NCI-H1436 treated with DMSO at 0.1 percent for 48 hours (cell line): ENCODE measurements at places on chromosomes 16 and 17.

GRCh38 chr16:55274391-55274790 is 49.6 kb upstream of the IRX6 start:
- DNase-seq = no peak

DNA sequence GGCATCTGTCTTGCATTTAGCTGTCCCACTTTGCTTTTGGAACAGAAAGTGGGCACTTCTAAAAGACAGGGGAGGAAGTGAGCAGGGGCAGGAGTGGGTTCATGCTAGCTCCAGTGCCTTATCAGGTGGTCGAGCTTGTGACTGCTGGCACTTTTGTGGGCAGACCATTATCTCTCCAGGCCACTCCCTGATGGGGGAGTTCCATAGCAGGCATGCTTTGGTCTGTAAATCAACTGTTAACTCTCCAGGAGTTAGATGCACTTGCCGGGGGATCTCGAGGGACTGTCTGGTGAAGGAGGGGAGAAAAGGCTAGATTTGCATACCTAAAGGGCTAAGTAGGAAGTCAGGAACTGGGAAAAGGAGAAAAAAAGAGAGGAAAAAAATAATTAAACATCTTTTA is 9.3 kb upstream of the CARD14 start:
- DNase-seq = no peak

DNA sequence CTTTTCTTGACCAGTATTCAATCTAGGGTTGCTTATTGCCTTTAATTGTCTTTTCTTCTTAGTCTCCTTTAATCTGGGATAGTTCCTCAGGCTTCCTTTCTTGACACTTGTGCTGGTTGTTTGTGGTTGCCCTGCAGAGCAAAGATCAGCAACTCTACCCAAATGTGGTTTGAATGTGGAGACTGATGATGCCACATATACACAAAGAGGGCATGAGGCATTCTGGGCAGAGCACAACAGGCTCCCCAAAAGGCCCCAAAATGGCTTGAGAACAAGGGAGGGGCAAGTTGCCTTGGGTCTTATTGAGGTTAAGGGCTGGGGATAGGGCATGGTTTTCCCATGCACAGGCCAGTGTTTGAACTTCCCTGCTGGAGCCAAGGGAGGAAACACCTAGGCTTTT is 29.8 kb upstream of the HOXB9 start:
- no peak for DNase-seq

DNA sequence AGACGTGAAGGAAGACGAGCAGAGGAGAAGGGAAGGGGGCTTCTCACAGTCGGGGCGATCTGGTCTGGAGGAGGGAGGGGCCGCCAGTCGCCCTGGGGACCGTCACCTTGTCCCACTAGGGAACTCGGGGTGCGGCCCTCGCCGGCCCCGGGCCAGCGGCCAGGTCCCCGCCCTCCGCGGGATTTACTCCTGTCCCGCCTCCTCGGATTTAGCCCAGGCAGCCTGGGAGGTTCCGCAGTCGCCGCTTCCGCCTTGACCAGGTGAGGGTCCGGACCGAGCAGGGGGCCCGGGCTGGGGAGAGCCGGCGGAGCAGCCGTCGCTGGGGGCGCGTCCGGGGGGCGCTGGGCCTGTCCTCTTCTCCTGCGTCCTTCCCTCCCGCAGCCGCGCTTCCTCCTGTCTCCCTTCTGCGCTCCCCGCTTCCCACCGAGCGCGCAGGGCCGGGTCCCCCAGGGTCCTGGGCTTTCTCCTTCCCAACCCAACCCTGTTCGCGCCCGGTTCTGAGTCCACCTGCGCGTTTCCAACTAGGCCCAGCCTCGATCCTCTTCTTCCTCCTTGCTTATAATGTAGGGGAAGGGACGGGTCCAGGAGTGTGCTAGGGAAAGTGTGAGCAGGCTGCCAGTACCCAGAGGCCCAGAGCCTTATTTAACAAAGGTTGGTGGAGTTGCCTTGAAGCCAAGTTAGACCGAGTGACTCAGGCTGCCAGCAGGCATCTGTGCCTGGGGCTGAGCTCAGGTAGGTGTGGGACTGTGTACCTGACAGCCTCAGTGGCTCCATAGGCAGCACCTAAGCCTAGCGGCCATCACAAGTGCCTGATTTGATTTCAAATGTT is at the start of gene TNK1:
Gene TNK1, plus strand, starts transcription at position 235 of the 829 bp plus-strand sequence. CDS start 1,838 bp downstream, outside the sequence.
- no peak for DNase-seq

- no peak for DNase-seq
These were observed 20.4 kb downstream of the OTOA start for GRCh38 chr16:21684199-21684598.

DNA sequence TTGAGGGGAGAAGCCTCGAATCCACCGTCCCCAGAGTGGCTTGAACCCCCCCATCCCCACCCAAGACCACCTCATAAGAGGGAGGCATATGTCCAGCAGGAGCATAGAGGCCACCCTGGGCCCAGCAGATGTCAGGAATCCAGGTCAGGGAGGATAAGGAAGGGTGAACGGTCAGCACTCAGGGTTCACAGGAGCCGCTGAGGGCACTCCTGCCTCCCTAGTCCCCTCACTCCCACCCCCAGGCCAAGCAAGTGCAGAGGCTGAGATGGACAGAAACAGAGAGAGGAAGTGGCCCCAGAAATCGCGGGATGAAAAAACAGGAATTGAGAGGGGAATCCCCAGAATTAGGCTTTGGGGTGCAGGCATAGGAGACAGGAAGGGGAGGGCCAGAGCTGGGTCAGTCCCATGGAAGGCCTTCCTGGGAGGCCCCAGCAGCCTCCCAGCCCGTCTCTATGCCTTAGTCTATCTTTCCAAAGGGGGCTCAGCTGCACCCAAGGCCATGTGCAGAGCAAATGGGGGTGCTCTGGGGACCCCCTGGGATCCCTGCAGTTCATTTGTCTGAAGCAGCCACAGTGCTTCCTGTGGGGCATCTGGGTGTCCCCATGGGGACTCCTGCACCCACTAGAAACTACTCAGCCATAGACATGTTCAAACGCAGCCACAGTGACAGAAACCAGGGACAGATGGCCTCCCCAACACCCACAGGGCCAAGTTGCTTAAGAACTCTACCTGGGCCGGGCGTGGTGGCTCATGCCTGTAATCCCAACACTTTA is 1.7 kb downstream of the CMTM3 start:
- DNase-seq = no peak

GRCh38 chr17:69858460-69858859 is 216.6 kb upstream of the KCNJ16 start:
- DNase-seq = no peak

GRCh38 chr16:56324406-56324805 is 100.9 kb downstream of the AMFR start:
- no peak for DNase-seq

DNA sequence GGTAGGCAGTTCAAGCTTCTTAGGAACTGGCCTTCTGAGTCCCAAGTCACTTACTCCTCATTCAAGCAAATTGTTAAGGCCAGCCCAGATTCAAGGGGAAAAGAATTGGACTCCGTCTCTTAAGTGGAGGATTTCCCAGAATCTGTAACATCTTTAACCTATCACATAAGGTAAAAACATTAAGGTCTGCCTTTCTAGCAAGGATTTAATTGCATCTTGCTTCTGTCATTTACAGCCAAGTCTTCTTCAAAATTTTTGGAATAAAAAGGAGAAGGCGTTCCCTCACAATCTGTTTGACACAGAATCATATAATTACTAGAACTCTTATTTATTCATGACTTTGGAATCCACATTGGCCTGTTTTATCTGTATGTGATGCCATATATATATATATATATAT is 56.5 kb upstream of the ADORA2B start:
- no peak for DNase-seq

DNA sequence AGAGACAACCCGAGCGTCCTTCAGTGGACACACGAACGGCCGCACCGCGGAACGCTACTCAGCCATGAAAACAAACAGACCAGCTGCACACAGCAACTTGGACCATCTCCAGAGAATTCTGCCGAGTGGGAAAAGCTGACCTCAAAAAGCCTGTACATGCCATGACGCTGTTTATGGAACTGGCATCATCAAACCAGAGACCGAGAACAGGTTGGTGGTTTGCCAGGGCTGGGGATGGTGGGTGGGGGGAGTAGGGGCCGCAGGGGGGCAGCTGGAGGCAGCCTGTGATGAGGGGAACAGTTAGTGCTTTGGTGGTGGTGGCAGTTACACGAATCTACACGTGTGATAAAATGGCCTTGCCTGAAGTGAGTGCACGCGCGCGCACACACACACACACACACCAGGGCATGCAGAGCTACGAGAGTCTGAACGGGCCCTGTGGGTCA is 169.8 kb downstream of the LAT start:
- no peak for DNase-seq

- DNase-seq = no peak
These were observed 20.4 kb downstream of the ADGRG5 start for GRCh38 chr16:57562669-57563486.

GRCh38 chr16:46745617-46746016 is 2.5 kb downstream of the MYLK3 start:
- DNase-seq = no peak

- DNase-seq = no peak
These were observed 4.6 kb upstream of the PYDC1 start for GRCh38 chr16:31221357-31222160.

GRCh38 chr16:82265809-82266208 is 95.8 kb upstream of the MPHOSPH6 start:
- DNase-seq = no peak
